Inflammatory macrophage (primary cell): ENCODE measurements at places on chromosomes 3 and 15.

DNA sequence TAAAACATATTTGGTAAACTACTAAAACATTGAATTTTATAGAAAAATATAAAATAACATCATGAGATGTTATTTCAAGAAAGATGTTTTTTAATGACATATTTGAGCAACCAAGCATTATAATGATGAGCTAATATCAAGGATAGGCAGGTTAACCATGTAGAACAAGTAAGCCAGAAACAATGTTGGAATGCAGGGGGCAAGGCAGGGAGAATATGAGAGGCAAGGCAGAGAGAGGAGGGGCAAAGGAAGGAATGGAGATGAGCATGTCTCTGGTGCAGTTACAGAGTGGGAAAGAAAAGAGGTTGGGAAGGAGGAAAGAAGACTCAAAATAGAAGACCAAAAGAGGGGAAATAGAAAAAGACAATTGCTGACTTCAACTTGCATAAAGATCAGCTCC is 390.4 kb downstream of the MCTP2 start:
- no peak for DNase-seq

DNA sequence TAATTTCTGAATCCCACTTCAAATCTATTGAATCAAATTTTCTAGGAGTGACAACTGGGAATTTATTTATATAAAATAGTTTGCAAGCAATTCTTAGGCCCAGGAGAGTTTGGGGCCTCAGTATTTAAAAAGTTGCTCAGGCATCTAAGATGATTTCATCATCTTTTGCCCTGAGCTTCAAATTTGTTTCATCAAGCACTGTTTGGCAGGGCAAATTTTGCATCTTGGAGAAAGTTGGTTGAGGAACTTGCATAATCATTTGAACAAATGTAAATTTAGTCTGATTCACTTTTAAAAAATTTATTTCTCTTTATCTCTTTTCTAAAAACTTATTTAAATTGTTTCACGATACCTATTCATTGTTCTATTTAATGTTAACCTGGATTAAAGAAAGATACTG is 702.8 kb downstream of the SI start:
- DNase-seq = no peak

DNA sequence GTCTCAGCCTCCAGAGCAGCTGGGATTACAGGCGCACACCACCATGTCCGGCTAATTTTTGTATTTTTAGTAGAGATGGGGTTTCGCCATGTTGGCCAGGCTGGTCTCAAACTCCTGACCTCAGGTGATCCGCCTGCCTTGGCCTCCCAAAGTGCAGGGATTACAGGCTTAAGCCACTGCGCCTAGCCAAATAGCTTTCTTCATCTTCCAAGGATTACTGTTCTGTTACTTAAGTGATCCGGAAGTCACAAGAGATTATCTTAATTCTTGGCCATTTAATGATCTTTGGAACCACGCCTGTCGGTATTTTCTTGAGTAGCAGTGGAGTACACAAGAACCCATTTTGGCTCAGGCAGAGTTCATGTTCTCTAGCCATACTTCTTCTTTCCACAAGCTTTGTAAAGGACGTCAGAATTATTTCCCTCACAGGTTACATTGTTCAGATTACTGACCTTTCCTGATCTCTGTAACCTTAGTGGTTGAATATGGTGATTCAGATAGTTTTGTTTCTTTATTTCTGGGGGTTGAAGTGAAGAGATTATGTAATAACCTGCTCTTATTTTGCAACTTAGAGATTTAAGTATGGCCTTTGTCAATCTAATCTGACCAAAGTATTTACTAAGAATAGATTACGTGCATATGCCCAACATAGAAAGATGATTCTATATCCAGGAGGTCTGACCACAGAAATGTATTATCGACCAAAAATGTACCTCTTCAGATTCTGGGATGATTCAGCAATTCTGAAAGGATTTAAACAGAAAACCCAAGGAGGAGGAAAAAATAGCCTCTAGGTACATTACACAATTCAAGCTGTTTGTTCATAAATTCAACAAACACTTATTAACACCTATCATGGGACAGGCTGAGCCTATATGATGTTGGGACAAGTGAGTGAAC is 132.2 kb downstream of the GREM1 start:
- peak; percentile 78 for DNase-seq

GRCh38 chr15:28079313-28079969 is 19.7 kb downstream of the OCA2 start:
- no peak for DNase-seq

- no peak for DNase-seq
These were observed 161.6 kb upstream of the ANKRD28 start for GRCh38 chr3:15959434-15959811.

DNA sequence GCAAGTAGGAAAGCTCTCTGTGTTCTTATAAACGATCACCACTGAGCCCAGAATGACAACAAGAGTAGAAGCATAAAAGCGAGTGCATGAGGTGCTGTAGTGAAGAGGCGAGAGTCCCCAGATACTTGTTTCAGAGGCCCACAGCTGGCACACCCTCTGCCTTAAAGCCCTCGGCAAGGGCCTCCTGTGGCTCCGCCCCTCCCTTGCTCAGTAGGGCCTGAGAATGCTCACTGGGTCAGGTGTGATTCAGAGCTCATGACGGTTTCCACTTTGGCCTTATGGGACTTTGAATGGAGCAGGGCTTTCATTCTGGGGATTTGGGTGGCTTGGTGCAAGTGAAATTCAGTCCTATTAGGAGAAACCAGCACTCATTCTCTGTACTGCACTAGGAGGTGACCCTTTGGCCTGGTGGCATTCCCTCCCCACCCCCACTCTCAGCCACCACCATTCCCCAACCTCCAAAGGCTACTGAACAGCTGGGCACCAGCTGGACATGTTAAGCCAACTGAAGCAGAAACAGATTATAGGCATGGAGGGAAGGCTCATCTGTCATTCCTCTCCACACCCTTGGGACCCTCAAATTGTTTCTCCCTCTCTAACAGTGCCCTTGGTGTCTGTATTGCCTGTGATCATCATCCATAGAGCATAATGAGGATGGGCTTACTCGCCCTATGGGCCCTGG is 109.6 kb upstream of the CTDSPL start:
- DNase-seq = no peak

DNA sequence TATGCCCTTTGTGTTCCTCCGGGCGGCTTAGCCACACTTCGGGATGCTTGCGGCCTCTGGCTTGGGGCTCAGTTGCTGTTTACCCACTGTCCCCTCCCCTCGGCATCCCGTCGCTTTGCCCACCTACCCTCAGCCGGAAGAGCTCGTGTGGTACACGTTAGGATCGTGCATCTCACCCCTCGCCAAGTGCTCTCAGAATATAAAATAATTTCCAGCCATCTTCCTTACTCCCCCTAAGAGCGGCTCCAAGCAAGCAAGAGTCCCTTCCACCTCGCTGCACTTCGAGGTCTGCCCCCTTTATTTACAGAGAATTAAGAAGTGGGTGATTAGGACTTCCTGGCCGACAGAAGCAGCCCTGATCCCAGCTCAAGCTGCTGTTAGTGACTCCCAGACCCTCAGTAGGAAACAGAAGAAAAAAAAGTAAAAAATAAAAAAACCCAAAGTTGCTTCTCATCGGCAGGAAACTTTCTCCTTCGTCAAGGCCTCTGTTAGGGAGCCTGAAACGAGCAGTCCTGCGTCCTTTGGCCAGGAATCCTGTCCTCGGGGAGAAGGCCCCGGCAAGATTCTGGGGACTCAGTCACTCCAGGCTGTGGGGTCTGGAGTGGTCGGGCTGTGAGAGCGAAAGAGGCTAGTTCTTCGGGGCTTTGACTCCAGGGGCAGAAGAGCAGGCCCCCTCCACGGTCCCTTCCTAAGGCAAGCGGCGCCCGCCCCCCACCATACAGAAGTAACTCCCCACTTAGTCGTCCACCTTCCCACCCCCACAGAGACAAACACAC is 3.0 kb downstream of the MEIS2 start:
- no peak for DNase-seq

DNA sequence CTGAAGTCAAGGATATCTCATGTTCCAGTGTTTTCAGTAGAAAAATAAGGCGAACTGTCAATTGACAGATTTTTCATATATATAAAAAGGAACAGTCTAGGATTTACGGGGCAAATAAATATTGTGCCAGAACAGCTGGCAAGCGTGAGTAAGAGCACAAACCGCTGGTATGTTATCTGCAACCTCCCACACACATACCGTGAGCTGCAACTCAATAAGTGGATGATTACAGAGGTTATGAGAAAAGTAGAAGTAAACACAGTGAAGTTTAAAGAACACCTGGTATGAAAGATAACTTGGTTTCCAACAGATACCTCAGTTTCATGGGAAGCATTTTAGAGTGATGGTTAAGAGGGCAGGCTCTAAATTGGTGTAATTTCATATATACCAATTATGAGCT is 733.4 kb downstream of the TUSC7 start:
- DNase-seq = no peak

DNA sequence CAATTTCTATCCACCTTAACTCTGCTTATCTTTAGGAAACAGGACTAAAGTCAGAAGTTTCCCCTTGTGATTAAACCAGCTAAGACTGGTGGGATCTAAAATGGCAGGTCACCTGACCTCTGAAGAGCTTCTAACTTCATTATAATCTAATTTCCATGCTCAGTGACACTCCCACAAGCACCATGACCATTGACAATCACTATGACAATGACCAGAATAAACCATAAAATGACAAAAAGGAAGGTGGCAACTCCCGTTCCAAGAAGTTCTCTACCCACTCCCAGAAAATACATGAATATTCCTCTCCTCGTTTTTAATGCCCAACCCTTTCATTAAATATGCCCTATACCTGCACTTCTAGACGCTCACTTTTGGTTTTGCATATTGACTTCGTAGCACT is 471.2 kb upstream of the CCDC54 start:
- no peak for DNase-seq

DNA sequence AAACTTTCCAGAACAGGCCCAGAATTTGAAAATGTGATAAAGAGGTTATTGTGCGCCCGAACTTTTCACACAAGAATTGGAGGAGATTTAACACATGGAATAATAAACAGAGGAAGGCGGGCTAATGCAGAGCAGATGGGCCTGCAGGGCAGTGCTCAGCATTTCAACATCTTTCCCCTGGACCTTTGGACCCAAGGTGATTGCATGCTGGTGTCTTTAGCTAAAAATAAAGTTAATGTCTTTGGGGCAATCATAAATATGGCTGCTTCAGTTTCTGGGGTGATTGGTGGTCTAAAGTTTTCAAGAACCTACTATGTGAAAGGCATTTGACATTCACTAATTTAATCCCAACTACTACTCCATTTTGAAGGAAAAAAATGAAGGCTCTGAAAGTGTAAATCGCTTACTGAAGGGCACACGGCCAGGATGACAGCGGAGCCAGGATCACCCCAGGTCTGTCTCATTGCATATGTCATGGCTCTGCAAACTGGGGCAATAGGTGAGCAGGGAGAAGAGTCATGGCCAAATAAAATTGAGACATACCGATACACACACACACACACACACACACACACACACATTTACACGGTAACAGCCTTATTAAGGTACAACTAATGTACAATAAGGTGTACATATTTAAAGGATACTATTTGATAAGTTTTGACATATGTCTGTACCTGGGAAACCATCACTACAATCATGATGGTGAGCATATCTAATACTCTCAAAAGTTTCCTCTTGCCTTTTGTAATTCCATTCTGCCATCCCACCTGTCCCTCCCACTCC is 243.1 kb upstream of the LRRFIP2 start:
- DNase-seq = no peak

- no peak for DNase-seq
These were observed 58.5 kb downstream of the CTDSPL start for GRCh38 chr3:37920156-37920699.

DNA sequence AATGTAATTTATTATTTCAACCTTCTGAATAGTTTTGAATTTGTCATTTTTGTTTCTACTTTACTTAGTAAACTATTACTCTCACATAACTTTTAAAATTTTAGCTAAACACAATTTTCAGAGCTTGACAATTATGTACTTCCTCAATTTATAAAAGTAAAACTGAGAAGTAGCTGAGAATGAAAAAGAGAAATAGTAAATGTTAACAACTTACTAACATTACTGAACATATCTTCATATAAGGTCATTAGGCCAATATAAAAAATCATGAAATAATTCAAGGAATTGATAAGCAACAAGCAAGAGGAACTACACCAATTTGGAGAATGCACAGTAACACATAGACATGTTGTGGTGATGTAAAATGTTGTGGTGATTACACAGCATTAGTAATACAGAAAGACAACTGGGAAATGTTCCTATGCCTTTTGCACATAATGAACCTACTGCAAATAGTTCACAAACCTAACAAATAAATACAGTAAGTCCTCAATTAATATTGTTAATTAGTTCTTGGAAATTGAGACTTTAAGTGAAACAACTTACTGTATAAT is 137.9 kb downstream of the CBLB start:
- DNase-seq = peak; percentile 63

DNA sequence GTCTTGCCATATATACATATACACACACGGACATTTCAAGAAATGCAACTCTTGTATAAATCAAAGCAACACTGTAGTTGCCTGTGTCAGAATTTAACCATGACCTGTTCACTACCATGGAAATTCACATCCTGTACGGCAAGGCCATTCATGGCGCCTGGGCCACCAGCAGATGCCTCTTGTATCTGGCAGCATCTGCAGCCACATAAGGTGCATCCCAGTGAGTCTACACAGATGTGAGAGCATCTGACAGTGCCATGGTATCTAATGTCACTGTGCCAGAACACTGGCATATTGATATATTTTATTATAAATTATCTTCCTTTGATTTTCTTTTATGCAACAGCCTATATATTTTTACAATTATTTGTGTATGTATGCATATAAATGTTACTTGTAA is 25.1 kb downstream of the PDZRN3 start:
- DNase-seq = no peak

- DNase-seq = no peak
These were observed 644.1 kb downstream of the RBMS3 start for GRCh38 chr3:29924783-29925561.

GRCh38 chr3:100603469-100603868 is 5.9 kb upstream of the ADGRG7 start:
- peak; percentile 32 for DNase-seq

DNA sequence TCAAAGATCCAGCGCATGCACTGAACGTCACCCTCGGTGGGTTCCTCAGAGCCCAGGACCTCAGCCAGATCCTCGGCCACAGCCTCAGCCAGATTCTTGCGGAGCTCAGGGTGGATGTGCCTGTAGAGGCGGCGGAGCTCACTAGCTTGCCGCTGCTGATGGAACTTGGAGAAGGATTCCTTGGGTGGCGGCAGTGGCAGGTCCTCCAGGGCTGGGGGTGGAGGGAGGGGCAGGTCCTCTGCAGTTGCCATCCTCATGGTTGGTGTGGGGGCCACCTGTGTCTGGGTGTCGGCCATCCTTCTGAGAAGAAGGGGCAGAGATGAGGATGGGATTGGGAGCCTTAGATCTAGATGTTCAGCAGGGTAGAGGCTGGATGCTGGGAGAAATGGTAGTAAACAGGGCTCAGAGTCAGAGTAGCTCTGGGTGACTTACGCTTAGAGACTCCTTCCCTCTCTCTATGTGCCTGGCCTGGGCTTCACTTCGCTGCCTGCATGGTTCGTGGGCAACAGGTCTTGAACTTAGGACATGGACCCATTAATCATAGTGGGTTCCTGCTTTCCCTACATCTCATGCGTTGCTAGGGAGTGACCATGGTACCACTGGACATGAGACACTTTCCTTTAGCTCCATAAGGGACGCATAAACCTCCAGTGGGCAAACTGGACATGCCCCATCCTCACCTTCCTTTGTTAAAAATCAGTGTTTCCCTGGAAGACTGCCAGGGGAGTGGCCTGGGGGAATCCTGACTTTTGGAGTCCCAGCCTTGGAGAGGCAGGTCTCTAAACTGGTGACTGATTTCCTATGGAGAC is 3.0 kb downstream of the XIRP1 start:
- no peak for DNase-seq

- DNase-seq = peak; percentile 34
These were observed 39.0 kb downstream of the IFT57 start for GRCh38 chr3:108183181-108183580.
